Activated T-cell treated with anti-CD3 and anti-CD28 coated beads, Interleukin-2, amount 50 U/mL, for 72 hours (primary cell): ENCODE measurements at places on chromosomes 4 and X.

DNA sequence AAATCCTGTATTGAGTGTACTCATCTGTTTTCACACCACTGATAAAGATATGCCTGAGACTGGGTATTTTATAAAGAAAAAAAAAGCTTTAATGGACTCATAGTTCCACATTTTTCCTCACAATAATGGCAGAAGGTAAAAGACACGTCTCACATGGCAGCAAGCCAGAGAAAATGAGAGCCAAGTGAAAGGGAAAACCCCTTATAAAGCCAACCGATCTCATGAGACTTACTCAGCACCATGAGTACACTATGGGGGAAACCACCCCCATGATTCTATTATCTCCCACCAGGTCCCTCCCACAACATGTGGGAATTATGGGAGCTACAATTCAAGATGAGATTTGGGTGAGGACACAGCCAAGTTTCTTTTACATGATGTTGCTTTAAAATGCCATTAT lies 171.9 kb downstream of the GALNTL6 start:
- H3K4me1 ChIP-seq, result no peaks in the 10 kb centered on the region
- H3K4me3 ChIP-seq, result no peak overlapping the region
- no peak for DNase-seq
- H3K27ac ChIP-seq, result no peak overlapping the region
- no peaks in the 10 kb centered on the region for H3K36me3 ChIP-seq

DNA sequence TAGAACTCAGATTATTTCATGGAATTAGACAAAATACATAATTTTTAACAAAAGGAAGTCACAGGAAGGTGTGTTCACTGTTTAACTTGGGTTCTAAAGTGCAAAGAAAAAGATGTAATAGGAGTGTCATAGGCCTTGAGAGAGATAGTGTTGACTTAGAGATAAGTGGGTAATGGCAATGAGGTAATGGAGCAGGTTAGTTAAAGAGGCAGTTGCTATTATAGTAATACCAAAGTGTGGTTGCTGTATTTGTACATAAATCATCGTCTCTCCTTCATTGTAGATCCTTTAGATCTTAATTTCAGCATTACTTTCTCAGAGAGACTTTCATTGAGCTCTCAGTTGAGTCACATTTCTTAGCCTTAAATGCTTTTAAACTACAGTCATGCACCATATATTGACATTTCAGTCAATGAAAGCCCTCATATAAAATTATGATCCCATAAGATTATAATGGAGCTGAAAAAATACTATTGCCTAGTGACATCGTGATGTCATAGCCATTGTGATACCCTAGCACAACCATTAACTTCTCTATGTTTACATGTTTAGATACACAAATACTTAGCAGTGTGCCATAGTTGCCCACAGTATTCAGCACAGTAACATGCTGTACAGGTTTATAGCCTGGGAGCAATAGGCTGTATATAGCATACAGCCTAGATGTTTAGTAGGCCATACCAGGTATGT lies 245.4 kb downstream of the ADGRL3 start:
- no peaks in the 10 kb centered on the region for H3K36me3 ChIP-seq
- no peaks in the 10 kb centered on the region for H3K27me3 ChIP-seq
- H3K27ac ChIP-seq, result no peak overlapping the region
- no peak for DNase-seq

GRCh38 chrX:1246816-1247215 lies 21.8 kb upstream of the CSF2RA start:
- peaks cover 1% of the 10 kb centered on the region for H3K36me3 ChIP-seq
- no peaks in the 10 kb centered on the region for H3K27me3 ChIP-seq
- DNase-seq, result peak; percentile 90
- H3K27ac ChIP-seq, result peak overlapping the region; percentile 76

- H3K27ac ChIP-seq, result no peak overlapping the region
- no peaks in the 10 kb centered on the region for H3K4me1 ChIP-seq
- H3K4me3 ChIP-seq, result no peak overlapping the region
- DNase-seq, result no peak
- no peaks in the 10 kb centered on the region for H3K36me3 ChIP-seq
Measured at GRCh38 chr4:144902614-144903013, 195.4 kb downstream of the ANAPC10 start.

DNA sequence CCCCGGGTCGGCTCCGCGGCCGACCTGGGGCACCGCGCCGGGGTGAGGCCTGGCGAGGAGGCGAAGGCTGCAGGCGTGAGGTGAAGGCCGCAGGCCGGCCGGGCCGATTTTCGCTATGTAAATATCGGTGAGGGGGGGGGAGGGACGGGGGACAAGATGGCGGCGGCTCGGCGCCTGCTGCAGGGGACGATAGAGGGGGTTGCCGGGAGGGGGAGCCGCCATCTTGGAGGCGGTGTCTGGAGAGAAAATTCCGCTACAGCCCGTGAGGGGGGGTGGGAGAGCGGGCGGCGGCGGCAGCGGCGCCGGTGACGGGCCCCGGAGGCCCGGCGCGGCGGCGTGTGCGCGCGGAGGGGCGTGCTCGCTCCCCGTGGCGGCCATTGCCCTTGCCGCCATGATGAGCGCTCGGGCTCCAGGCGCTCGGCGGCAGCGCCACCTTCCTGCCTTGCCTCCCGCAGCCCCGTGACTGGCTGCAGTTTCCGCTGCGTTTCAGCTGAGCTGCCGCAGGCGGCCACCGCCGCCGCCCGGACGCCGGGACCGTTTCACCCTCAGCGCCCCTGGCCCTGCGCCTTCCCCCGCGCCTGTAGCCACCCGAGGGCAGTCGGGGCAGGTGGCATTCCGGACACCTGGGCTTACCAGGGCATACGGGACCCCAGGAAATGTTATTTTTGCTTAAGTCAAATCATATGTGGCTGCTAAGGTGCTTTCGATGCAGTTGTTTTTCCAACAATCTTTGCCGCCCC lies 692 bp downstream of the ZFX start:
- peaks cover 11% of the 10 kb centered on the region for H3K36me3 ChIP-seq

DNA sequence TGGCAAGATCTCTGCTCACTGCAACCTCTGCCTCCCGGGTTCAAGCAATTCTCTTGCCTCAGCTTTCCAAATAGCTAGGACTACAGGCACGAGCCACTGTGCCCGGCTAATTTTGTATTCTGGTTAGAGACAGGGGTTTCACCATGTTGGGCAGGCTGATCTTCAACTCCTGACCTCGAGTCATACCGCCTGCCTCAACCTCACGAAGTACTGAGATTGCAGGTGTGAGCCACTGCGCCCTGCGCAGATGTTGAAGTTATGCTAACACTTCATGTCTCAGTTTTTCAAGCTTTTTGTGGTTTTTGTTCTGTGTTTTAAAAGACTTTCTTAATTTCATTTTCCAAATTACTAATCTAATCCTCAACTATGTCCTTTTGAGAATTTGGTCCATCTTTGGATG lies 154.4 kb upstream of the TLL1 start:
- no peaks in the 10 kb centered on the region for H3K4me1 ChIP-seq
- H3K27me3 ChIP-seq, result no peaks in the 10 kb centered on the region
- H3K27ac ChIP-seq, result no peak overlapping the region
- no peak overlapping the region for H3K4me3 ChIP-seq
- DNase-seq, result no peak
- no peaks in the 10 kb centered on the region for H3K36me3 ChIP-seq

GRCh38 chr4:119783189-119783983 lies 154.8 kb upstream of the PDE5A start:
- no peak overlapping the region for H3K4me3 ChIP-seq
- no peaks in the 10 kb centered on the region for H3K4me1 ChIP-seq
- peaks cover 2% of the 10 kb centered on the region for H3K27me3 ChIP-seq
- H3K36me3 ChIP-seq, result no peaks in the 10 kb centered on the region
- DNase-seq, result no peak
- H3K27ac ChIP-seq, result no peak overlapping the region

DNA sequence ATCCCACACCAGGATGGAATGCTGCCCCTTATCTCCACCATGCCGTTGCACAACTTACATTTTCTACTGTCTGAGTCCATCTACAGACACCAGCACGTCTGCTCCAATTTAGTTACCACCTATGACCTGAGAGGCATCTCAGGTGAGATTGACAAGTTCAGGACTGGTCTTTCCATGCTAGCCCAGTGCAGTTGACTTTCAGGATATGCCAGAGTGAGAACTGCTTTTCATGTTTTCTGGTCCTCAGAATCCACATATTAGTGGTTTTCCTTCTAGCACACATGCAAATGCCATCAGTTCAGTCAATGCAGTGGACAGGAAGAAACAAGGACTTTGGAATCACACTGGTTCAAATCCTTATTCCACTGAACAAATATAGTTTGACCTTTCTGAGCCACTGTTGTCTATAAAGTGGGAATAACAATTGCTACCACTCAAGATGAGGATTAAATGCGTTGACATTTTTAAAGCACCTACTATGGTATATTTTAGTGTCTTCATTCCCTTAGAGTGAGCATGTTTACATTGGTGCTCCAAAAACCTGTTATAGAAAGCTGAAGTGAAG lies 38.1 kb upstream of the ANXA3 start:
- no peak overlapping the region for H3K4me3 ChIP-seq
- H3K36me3 ChIP-seq, result no peaks in the 10 kb centered on the region
- no peaks in the 10 kb centered on the region for H3K27me3 ChIP-seq
- DNase-seq, result no peak
- H3K27ac ChIP-seq, result no peak overlapping the region
- no peaks in the 10 kb centered on the region for H3K4me1 ChIP-seq

DNA sequence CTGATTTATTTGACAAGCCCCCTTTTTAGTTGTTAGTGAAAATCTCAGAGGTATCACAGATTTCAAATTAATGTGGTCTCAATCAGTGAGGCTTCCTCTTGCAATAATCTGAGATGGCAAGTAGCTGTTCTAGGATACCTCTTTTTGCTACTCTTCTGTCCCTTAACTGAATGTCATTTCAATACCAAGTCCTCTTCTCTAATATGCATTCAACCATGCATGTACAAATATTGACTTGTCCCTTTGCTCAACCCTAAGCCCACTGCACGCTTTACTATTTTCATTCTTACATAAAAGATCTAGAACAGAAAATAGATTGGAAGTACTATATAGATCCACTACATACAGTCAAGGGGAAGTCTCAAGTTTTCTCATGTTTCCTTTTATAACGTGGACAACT lies 164.2 kb downstream of the CBR4 start:
- H3K36me3 ChIP-seq, result no peaks in the 10 kb centered on the region
- no peak overlapping the region for H3K4me3 ChIP-seq
- peaks cover 27% of the 10 kb centered on the region for H3K27me3 ChIP-seq
- peaks cover 24% of the 10 kb centered on the region for H3K4me1 ChIP-seq

- peaks cover 7% of the 10 kb centered on the region for H3K27me3 ChIP-seq
- peak overlapping the region; percentile 45 for H3K27ac ChIP-seq
- H3K36me3 ChIP-seq, result peaks cover 6% of the 10 kb centered on the region
- H3K4me1 ChIP-seq, result peaks cover 59% of the 10 kb centered on the region
Measured at GRCh38 chr4:139558235-139559088, 2.4 kb upstream of the SETD7 start.

DNA sequence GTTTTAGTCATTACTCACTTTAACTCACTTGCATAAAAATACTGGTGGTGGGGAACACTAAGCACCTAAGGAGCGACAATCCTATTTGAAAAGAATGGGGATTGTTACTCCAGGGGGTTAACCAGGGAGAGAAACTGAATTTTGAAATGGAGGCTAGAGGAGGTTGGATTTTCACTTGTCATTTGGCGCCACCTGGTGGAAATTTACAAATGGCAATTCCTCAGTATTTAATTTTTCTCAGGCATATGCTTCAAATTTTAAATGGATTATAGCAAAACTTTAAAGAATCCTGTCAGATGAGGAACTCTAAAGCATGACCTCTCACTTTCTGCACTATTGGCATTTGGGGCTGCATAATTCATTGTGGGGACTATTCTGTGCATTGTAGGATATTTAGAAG lies 2.7 kb upstream of the GEMIN8 start:
- H3K27ac ChIP-seq, result no peak overlapping the region
- peaks cover 22% of the 10 kb centered on the region for H3K4me1 ChIP-seq
- H3K27me3 ChIP-seq, result peaks cover 34% of the 10 kb centered on the region

DNA sequence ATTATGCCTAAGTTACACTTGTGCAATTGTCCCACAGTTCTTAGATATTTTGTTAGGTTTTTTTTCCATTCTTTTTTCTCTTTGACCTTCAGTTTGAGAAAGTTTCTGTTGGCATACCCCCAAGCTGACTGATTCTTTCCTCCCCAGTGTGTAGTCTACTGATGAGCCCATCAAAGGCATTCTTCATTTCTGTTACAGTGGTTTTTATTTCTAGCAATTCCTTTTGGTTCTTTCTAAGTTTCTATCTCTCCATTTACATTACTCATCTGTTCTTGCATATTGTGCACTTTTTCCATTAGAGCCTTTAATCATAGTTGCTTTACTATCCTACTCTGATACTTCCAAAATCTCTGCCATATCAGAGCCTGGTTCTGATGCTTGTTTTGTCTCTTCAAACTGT lies 31.9 kb downstream of the CASP6 start:
- H3K4me1 ChIP-seq, result peaks cover 51% of the 10 kb centered on the region
- no peak for DNase-seq
- H3K27me3 ChIP-seq, result no peaks in the 10 kb centered on the region
- H3K36me3 ChIP-seq, result peaks cover 9% of the 10 kb centered on the region
- H3K27ac ChIP-seq, result peak overlapping the region; percentile 5

GRCh38 chr4:145505995-145506394 lies 24.3 kb downstream of the SMAD1 start:
- no peak overlapping the region for H3K27ac ChIP-seq
- no peaks in the 10 kb centered on the region for H3K36me3 ChIP-seq
- no peak overlapping the region for H3K4me3 ChIP-seq
- no peaks in the 10 kb centered on the region for H3K27me3 ChIP-seq

DNA sequence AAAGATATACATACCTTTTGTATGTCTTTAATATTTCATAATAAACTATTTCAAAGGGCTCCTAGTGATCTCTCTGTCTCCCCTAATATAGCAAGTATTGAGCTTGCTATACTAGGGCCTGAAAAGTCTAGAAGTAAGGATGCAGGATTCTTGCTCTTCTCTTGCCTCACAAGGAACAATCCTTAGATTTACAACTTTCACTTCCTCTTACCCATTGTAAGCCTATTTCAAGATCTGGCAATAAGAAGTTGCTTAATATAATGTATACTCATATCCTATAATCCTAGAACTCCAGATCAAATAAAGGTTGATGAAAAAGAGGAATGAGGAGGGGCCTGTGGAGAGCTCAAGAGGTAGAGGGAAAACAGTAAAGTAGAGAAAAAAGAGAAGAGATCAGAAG lies 40.8 kb upstream of the CHRDL1 start:
- peaks cover 11% of the 10 kb centered on the region for H3K27me3 ChIP-seq
- no peaks in the 10 kb centered on the region for H3K4me1 ChIP-seq
- no peak overlapping the region for H3K4me3 ChIP-seq
- no peak overlapping the region for H3K27ac ChIP-seq
